ENCODE measurements at places on chromosomes 2 and 18.

DNA sequence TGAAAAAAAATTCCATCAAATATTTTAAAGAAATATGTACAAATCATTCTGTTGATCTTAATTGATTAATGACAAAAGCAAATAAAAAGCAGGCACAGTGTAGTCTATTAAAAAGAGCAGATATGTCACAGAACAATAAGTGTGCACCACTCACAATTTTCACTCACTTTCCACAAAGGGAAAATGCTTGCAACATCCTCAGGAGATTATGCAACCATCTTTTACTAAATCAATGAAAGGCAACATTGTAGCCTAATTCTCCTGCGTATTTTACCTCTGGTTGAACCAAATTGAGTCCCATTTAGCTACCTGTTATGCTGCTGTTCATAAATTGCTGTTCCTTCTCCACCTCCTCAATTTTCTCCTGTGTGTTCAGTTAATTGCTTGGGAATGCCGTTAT, 1346.8 kb upstream of the PIK3C3 start:
- DNase-seq = no peak

DNA sequence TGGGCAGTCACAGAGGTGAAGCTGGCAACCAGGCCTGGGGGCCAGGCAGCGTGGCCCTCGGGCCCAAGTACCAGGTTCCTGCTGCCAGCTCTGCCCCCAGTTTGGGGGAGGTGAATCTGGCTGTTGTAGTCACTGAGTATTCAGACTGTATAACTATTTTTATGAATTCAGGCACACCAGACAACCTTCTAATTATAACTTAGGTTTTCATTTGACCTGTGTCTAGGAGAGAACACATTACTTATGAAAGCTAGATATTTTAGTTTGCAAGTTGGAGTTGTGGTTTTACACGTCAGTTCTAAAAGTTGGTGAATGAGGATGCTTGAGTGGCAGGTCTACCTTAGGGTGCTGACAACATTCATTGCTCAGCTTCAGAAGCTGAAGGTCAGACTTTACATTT, 71.7 kb downstream of the LIMS1 start:
- DNase-seq = no peak

DNA sequence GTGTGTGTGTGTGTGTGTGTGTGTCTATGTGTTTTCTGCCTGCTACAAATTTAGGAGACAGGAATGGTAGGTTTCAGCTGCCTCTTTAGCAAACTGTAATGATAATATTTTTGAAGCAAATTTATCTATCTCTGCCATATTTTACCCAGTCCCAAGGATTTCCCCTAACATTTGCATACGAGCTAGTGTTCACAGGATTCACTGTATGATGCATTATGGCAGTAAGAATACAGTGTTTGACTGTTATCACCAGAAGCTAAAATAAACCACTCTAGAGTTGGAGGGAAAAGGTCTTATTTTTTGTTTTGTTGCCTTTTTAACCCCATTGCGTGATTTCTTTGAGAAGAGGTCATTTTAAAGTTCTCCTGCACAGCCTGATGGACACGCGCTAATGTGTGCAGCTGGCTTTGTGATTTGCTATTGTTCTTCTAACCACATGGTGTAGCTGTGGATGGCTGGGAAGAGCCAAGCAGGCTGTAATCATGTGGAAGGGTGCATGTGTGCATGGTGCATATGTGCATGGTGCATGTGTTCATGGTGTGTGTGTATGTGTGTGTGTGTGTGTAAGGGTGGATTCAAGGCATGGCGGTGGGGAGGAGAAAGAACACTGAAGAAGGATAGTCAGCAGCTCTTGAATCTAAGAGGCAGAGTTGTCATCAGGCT, 62.4 kb downstream of the PLB1 start:
- peak; percentile 1 for DNase-seq

GRCh38 chr18:12742453-12742852, 39.6 kb downstream of the PSMG2 start:
- no peak for DNase-seq

DNA sequence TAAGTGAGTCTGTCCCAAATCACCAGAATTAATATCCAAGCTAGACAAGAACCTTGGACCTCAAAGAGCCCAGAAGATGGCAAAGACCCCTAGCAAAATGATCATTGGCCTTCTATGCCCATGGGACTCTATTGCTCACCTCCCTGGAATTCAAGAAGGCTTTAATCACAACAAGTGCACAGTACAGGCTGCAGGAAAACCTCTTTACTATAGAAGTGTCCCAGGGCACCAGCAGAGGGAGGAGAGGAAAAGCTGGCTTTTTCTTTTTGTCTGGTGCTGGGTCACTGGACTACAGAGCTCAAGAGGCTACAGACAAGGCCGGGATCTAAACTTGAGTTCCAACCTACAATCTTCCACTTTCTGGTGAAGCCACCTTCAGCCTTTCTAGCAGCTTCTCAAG, 88.3 kb upstream of the PPP1CB start:
- DNase-seq = no peak

- no peak for DNase-seq
Measured at GRCh38 chr2:103469800-103470199, 708.0 kb downstream of the TMEM182 start.

DNA sequence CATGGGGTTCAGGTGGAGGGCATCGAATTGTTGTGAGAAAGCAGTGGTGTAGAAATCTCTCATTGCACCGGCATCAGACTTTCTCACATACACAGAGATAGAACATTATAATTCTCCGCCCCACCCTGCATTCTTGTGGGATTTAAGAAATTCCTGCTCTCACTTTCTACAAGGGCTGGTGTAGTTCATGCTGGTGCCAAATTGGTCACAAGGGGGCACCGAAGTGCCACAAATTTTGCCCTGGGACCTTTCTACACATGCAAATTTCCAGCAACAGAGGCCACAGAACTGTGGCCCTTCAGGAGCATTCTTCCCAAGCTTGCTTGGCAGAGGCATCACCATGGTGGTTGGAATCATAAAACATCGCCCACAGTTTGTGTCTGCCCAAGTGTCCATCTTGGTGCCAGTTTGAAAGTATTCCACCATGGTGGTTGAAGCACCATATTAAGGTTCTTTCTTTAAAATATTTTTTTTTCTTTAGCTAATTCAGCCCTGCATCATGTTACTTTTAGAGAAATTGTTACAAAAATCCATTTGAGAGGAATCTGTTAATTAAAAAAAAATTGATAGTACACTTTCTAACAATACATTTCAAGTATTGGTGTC, 521.2 kb upstream of the FANCL start:
- DNase-seq = peak; percentile 72

DNA sequence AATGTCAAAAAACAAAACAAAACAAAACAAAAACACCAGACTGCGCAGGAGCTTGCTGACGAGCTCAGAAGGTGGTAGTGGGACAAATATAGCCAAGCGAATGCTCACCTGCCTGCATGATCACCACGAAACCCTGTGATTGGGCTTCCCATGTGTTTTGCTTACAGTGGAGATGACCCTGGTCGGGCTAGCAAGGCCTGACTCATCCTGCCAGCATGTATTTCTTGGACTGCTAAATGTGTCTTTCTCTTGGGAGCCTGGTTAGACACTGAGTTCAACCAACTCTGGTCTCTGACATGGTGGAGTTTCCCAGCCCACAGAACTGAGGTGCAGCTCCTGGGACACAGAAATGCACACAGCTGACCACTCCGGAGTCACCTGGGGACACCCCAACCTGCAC, 30.7 kb upstream of the DUSP2 start:
- no peak for DNase-seq

- DNase-seq = no peak
Measured at GRCh38 chr2:166239548-166239947, 111.7 kb upstream of the SCN1A start.

DNA sequence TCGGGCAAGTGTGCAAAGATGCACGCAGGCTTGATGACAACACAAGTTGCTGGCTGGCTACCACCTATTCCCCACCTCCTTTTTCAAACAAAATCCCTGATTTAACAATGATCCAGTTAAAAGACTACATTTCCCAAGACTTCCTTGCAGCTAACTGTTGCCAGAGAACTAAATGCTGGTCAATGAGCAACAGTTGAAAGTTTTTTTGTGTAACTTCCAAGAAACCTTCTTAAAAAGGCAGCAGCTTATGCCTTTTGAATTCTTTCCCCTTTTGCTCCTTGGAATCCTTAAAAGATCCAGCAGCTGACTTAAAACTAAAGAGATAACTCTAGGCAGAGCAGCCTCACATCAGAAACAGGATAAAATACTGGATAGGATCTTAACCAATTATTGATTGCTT, 38.5 kb downstream of the NPHP1 start:
- DNase-seq = peak; percentile 9

GRCh38 chr18:54679318-54680149, 88.5 kb downstream of the DYNAP start:
- peak; percentile 54 for DNase-seq

DNA sequence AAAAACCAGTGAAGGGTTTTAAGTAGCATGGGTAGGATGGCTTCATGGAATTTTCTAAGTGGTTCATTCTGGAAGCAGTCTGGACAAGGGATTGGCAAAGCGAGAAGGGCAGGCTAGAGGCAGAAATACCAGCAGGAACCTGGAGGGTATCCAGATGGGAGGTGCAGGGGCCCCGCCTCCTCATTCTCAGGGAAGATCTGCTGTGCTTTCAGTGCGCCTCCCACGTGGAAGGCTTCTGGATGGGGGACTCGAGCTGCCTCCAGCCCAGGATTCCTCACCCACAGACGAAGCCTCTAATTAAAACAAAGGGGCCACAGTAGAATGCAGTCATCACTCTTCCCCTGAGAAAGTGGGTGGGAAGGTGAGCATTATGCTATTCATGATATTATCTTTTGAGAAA, 79.8 kb downstream of the VSNL1 start:
- DNase-seq = no peak

DNA sequence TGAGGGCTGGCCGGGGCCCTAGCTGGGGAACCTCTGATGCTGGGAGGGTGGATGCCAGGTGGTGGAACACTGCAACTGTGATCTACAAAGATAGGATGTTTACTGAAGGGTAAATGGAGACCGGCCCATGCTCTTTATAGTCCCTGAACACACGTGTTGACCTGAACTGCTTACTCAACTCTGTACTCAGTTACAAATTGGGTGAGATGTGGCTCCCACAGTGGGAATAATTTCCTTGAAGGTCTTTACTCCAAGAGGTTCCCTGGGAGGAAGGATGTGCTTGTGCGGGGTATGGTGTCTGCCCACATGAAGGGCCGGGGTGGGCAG, 254.1 kb downstream of the PRKCE start:
- DNase-seq = no peak

- no peak for DNase-seq
Measured at GRCh38 chr2:58879834-58880233, 638.7 kb upstream of the FANCL start.

DNA sequence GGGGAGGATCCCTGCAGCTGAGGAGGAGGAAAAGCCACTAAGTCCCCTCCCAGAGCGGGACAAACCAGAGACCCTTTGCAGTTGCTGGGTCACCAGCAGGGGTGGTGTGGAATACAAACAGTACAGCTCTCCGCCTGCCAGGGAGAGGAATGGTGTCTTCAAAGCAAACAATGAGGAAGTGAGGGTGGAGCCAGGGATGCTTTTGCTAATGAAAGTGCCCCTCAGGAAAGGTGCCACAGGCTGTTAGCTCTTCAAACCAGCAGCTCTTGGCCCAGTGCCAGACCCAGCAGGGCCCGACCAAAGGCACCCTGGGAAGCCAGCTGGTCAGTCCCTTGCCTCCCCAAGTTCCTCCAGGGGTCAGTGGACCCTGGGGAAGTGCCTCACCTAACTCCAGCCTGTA, 102.8 kb downstream of the HIBCH start:
- DNase-seq = no peak

DNA sequence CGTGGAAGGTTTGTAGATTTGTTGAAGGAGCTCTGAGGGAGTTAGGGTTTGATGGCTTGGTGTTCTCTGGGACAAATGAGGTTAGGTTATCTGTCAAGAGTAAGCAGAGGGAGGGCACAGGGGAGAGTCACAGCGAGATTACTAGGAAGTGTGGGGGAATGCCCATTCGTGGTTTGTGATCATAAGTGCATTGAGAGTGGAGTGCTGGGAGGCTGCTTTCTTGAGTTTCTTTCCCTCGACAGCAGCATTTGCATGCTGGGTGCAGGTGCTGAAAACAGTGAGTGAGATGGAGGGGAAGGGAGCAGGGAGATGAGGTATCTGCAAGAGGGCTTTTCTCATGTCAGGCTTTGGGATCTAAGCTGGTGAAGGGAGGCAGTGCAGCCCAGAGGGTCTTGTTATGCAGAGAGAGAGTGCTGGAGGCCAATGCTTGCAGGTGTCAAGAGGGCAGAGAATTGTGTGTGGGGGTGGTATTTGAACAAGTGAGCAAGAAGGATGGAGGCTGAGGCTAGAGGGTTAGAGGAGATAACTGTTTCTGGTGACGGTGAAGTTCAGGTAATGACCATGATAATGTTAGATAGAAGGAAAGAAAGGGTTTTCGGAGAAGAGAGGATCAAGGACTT, 8.8 kb downstream of the RALB start:
- no peak for DNase-seq

- no peak for DNase-seq
Measured at GRCh38 chr18:57845605-57846074, 42.5 kb upstream of the ATP8B1 start.

- DNase-seq = no peak
Measured at GRCh38 chr2:19028587-19029375, 329.6 kb downstream of the OSR1 start.

DNA sequence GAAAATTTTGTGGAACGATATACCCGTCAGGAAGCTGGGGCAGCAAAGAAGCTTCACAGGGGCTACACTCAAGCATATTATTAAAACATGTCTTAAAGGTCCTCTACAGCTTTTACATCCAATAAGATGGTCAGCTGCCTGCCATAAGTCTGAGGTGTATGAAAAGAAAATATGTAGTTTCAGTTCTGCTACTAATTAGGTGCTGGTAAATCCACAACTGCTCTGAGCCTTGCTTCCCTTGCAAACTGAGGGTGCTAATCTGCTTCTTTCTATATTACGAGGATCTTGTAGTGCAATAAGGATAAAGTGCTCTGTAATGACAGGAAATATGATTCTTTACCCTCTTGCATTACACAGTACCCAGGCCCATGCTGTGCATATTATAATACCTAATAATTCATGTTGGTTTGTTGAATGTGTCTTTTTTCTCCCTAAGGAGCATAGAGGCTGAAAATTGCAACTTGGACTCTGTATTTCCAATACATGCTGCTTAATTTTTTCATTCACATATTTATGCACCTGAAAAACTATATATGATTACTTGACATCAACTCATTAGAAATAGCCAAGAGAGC, 14.5 kb upstream of the SLC8A1 start:
- DNase-seq = no peak
